ENCODE measurements at places on chromosomes 5 and 9.
A peak's percentile ranks its signal among the peaks of the same experiment; 100 is the strongest.

GRCh38 chr5:39767916-39768315, 343.1 kb upstream of the DAB2 start:
- no peak for DNase-seq

GRCh38 chr5:59097116-59097515, 514.2 kb downstream of the RAB3C start:
- DNase-seq = no peak

DNA sequence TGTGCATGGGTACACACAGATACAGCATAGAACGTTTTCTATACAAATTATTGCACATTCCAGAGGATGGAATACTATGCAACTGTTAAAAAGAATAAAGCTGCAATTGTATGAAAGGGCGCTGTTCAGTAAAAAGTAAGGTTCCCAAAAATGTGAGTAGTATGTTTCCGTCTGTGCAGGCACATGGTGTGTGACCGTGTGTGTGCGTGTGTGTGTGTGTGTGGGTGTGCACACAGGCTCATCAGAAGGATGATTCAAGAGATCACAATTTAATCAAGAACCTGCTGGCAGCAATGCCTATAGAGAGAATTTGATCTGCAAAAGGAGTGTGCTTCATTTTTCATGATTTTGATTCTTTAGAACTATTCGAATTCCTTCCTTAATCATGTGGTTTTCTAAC, 76.3 kb downstream of the SEMA4D start:
- no peak for DNase-seq

DNA sequence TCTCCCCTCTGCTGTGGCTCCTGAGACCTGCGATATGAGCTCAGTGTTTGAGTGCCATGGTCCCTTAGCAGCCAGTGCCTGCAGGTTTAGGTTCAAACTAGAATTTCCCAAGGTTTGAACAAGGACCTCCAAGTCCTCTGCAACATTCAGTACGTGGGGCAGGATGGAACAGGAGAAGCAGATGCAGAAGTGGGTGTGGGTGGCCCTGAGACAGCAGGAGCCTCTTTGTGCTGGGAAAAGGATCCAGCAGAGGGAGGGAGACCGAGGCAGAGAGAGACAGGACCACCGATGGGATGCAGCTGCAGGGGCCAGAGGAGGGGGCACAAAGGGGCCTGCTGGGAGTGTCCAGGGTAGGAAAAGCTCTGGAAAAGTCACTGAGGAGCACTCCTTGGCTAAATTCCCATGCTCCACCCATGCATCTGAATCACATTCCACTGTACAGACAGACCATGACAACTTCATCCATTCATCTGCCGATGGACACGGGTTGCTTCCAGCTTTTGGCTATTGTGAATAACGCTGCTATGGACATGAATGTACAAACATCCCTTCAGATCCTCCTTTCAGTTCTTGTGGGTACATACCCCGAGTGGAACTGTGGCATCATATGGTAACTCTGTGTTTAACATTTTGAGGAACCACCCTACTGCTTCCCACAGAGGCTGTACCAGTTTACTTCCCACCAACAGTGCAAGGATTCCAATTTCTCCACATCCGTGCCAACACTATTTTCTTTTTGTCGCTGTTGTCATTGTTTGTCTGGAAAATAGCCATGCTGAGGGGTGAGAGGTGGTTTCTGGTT, 26.7 kb upstream of the SUSD3 start:
- DNase-seq = no peak

GRCh38 chr5:96885518-96886338, 9.4 kb downstream of the ERAP2 start:
- peak; percentile 64 for DNase-seq

DNA sequence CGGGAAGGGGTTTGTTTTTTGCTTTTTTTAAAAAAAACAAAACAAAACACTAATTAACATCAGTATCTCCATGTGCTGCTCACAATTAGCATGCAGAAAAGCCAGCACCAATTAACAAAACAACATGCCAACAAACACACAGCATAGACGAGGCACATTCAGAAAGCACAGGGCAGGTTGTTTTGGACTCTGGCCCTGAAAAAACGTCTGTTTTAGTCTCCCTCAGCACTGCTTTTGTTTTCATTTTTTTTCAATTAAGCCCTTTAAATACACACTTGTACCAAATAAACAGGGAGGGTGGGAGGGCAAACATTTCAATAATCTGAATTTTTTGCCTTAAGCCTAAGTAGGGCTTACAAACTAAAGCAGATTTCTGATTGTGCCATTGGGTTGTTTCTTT, 309.6 kb downstream of the DTWD2 start:
- DNase-seq = no peak

GRCh38 chr9:89179540-89179894, 899 bp upstream of the SHC3 start:
- no peak for DNase-seq

GRCh38 chr5:156376751-156377150, 49.8 kb downstream of the SGCD start:
- DNase-seq = no peak

DNA sequence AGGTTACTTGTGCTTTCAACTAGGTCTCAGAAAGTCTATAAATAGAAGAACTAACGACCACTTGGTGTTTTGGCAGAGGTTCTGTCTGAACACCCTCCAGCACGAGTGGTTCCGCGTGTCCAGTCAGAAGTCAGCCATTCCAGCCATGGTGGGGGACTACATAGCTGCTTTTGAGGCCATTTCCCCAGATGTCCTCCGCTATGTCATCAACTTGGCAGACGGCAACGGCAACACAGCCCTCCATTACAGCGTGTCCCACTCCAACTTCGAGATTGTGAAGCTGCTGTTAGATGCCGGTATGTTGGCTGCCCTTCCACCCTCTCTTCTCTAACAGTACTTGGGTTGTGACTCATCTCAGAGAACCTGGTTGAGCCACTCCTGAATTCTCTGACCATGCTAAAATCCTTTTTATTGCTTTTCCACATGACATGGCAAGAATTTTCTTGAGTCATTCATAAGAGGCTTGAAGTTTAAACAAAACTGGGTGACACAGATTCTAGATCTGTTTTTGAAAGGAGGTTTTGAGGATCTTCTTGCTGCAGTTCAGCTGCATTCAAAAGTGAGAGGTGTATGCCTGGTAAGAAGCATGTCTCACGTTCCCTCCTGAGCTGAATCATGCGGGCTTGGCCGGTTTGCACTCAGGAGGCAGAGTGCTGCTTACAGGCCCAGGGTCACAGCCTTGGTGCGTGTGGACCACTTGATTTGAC, 103.1 kb upstream of the DMRT1 start:
- no peak for DNase-seq

DNA sequence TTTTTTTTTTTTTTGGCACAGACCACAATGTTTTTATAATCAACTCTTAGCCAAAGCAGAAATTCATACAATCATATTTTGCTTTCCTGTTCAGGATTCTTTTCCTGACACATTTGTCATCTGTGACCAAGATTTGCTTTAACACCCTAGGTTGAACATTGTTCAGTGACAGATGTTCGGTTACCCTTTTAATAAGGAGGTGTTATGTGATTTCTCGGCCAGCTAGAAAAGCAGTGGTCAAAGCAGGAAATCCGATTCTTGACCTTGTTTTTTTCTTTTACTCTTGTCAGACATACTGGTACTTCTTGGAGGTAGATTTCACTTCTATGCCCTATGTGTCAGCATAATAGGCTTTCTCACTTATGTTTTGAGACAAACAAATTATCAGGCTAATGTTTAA, 335.3 kb upstream of the ACTBL2 start:
- no peak for DNase-seq

DNA sequence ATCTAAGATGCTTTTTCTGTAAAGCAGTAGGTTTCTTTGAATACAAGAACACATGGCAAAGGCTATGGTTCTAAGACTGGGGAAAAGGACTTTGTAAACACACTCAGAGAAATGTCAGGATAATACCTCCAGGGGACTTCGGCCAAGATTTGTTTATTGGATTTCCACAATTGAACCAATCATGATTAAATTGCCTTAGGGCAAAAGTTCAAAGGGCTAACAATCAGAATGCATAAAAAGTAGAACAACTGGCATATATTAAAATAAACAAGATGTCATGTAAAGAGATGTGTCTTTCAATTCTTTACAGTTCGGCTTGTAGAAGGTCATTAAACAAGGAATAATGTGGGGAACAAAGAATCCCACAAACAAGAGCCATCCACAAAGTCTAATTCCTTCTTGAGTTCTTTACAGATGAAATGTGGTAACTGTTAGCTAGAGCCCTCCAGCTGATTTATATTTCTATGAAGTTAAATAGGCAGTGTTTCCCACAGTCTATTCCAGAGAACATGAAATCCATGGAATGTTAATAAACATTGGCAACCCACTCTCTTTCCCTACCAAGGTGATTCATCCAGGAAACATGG, 565.5 kb downstream of the ZNF608 start:
- no peak for DNase-seq

- DNase-seq = no peak
These were observed 21.3 kb downstream of the SEMA6A start for GRCh38 chr5:116553366-116553765.

GRCh38 chr9:109320331-109320741, 523 bp downstream of the EPB41L4B start:
- no peak for DNase-seq

DNA sequence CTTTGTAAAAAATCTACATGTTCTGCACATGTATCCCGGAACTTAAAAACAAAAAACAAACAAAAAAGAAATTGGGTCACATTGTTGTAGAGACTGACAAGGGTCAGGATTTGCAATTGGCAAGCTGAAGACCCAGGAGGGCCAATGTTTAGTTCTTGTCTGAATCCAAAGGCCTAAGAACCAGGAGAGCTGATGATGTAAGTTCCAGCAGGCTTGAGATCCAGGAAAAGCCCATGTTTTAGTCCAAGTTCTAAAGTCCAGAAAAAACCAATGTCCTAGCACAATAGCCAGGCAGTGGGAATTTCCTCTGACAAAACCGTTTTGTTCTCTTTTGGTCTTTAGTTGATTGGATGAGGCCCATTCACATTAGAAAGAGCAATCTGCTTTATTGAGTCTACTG, 244.9 kb downstream of the DMAC1 start:
- no peak for DNase-seq

GRCh38 chr5:168525856-168526255, 3.2 kb upstream of the FBLL1 start:
- DNase-seq = no peak
